ENCODE measurements at places on chromosomes 6 and 20.

- no peak for DNase-seq
Observed at GRCh38 chr6:167735951-167736288, 90.8 kb upstream of the AFDN start.

DNA sequence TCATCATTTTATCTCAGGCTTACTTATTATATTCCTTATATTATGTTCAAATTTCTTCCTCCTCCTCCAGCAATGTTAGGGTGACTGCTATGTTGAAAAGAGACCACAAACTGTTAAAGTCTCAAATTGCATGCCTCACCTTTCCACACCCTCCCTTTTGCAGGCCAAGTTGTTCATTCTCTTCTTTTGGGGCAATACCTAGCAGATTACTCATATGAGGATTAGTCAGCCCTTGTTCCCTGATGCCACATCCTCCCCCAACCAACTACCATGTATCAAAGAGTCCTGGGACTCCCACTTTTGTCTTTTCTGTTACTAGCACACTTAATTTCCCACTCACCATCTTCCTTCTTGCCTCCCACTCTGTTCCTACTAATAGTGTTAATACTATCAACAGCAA lies 434.7 kb downstream of the BCKDHB start:
- DNase-seq: no peak

GRCh38 chr6:167937948-167938911 lies 59.2 kb upstream of the KIF25 start:
- DNase-seq: no peak

DNA sequence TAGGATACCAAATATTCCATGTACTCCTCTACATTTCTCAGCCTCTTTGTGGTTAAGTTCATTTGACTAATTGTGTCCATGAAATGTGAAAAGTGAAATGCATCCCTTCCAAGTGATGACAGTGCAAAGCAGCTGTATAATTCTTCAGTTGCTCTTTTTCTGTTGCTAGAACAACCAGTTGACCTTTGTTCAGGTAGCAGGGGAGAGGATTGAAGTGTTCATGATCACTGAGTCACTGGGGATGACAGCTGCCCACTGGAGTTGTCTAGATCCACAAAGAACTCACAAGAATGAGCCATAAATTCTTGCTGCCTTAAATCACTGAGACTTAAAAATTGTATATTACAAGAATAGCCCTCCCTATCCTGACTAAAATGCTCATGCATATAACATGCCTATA lies 254.6 kb downstream of the EPHA7 start:
- DNase-seq: no peak

GRCh38 chr6:143339223-143339622 lies 111.3 kb downstream of the ADAT2 start:
- no peak for DNase-seq

DNA sequence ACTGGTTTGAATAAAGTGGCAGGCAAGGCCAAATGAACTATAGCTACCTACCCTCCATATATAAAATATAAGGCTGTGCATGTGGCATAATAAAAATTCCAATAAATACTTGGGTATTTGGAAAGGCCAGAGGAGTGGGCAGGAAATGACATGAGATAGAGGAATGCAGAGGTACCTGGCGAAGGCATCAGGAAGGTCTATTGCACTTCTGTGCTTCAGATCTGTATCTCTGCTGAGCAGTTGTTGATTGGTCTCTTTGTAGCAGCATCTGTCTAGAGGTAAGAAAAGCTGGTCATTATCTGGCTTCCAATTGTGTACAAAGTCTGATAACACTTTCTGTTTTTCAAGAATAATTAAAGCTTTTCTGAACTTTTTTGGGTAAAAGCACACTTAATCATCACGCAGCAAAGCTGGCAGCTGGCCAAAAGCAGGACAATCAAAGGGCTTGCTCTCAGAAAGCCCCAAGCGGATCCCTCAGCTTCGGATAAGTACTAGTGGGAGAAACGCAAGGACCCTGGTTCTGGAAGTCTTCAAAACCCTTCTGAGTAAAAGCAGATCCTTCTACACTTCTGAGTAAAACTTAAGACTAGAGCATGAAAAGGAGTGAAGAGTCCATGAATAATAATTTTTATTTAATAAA lies 120.1 kb upstream of the TCF21 start:
- no peak for DNase-seq

- no peak for DNase-seq
Observed at GRCh38 chr6:143539734-143540133, 28.2 kb upstream of the FUCA2 start.

- DNase-seq: no peak
Observed at GRCh38 chr6:31920811-31921210, 6.7 kb upstream of the C2 start.

GRCh38 chr20:16005915-16006493 lies 567.2 kb downstream of the KIF16B start:
- no peak for DNase-seq

GRCh38 chr6:18329776-18330175 lies 57.4 kb upstream of the RNF144B start:
- no peak for DNase-seq

DNA sequence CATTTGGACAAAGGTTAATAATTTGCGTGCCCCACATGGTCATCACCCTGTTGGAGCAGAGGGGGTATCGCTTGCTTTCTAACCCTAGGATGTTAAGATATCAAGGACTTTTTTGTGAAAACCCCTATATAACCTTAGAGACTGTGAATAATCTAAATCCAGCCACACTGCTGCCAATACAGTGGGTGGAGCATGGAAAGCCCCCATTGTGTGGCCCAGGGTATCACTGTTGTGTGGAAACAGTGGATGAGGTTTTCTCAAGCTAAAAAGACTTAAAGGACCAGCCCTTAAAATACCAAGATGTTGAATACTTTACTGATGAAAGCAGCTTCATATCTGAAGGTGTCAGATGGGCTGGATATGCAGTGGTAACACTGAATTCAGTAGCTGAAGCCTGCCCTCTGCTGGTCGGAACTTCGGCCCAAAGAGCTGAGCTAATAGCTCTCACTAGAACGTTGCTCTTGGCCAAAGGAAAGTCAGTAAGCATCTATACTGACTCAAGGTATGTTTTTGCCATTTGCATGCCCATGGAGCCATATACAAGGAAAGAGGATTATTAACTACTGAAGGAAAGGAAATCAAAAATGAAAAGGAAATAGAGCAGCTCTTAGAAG lies 695.2 kb downstream of the PHF3 start:
- DNase-seq: peak; percentile 48

- no peak for DNase-seq
Observed at GRCh38 chr6:56756219-56756789, 113.6 kb upstream of the DST start.

DNA sequence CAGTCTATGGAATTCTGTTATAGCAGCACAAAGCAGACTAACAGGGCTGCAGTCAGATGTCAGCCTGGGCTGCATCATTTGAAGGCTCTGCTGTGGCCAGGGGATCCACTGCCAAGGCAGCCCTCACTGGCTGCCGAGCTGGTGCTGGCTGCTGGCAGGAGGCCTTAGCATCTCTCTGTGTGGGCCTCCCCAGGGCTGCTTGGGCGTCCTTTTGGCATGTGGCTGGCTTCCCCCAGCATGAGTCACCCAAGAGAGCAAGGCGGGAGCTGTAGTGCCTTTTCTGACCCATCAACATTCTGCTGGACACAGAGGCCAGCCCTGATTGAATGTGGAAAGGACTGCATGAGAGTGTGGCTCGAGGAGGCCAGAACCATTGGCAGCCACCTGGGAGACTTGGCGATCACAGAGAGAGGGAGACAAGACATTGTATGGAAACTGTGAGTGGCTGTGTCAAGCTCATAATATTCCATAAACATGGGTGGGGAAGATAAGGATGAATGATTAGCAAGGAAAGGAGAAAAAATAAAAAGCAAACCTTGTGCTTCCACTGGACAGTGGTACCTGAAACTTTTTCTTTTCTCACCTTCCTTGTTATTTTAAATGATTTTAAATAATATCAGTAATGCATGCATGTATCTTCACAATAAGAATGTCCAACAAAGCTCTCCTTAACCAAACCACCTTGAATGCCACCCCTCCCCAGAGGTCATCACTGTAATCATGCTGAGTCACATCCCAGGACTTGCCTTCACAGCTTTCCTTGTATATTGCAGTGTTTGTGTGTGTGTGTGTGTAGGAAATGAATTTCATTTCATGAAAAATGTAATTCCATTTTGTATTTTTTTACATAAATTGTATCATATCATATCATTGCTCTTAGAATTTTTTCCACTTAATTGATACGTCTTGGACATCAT lies 55.0 kb upstream of the VSX1 start:
- no peak for DNase-seq

- no peak for DNase-seq
Observed at GRCh38 chr6:152669895-152670294, 27.8 kb upstream of the MYCT1 start.

DNA sequence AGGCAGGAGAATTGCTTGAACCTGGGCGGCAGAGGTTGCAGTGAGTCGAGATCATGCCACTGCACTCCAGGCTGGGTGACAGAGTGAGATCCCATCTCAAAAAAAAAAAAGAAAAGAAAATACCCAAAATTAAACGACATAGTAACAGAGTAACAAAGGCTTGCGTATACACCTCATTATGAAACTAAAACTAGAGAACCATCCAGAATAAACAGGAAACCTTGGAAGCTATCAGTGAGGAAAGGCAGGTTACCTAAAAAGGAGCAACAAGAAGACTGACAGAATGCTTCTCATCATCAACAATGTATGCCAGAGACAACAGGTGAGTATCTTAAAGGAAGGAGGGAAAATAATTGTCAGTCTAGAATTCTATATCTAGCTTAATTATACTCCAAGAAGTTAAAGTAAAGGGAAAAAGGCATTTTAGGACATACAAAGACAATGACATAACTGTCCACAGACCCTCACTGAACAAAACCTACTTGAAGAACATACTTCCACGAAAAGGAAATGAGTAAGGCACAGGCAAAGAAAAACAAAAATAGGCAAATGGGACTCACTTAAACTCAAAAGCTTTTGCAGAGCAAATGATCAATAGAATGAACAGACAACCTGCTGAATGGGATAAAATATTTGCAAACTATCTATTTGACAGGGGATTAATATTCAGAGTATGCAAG lies 64.1 kb upstream of the NT5E start:
- DNase-seq: no peak

- DNase-seq: no peak
Observed at GRCh38 chr20:23358923-23359593, 2.9 kb upstream of the GZF1 start.

GRCh38 chr6:16706911-16707783 lies 54.1 kb downstream of the ATXN1 start:
- DNase-seq: no peak

DNA sequence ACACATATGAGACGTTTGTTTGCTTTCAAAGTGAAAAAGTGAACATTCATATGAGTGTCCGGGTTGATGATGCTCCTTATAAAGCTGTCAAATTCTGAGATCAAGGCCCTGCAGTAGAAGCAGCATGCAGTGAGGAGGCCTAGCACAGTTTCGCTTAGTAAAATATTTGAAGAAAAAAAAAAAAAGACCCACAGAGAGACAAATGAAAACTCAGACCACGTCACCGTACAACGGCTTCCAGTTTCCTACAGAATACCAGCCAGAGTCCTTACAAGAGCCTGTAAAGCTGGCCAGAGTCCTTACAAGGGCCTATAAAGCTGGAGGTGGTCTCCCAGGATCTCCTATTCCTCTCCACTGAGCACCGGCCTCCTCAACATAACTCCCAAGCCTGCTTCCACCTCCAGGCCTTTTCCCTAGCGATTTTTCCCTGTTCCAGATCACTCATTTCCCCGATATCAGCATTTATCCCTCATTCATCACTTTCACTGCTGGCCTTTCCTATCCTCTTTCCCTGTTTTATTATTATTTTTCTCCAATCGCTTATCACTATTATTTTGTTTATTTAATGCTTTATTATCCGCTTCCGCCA lies 1.5 kb upstream of the HMGN4 start:
- peak; percentile 86 for DNase-seq

DNA sequence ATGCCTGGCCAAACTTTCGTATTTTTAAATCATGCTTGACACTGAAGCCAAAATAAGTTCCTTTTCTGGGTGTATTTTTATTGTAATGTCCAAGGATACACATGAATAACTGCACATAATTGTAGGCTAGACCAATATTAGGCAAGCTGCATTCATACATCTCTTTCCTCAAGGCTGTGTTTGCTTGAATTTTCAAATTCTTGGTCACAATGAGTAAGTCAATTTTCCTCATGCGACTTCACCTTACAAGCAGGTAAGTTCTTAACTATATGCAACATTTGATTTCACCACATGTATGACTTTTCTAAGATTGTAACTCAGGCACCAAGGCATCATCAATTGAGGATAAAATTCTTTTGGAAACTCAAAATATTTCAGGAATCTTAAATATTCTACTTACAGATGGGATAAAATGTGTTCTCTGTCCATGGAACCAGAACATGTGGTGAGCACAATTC lies 112.4 kb upstream of the ZNF217 start:
- no peak for DNase-seq

DNA sequence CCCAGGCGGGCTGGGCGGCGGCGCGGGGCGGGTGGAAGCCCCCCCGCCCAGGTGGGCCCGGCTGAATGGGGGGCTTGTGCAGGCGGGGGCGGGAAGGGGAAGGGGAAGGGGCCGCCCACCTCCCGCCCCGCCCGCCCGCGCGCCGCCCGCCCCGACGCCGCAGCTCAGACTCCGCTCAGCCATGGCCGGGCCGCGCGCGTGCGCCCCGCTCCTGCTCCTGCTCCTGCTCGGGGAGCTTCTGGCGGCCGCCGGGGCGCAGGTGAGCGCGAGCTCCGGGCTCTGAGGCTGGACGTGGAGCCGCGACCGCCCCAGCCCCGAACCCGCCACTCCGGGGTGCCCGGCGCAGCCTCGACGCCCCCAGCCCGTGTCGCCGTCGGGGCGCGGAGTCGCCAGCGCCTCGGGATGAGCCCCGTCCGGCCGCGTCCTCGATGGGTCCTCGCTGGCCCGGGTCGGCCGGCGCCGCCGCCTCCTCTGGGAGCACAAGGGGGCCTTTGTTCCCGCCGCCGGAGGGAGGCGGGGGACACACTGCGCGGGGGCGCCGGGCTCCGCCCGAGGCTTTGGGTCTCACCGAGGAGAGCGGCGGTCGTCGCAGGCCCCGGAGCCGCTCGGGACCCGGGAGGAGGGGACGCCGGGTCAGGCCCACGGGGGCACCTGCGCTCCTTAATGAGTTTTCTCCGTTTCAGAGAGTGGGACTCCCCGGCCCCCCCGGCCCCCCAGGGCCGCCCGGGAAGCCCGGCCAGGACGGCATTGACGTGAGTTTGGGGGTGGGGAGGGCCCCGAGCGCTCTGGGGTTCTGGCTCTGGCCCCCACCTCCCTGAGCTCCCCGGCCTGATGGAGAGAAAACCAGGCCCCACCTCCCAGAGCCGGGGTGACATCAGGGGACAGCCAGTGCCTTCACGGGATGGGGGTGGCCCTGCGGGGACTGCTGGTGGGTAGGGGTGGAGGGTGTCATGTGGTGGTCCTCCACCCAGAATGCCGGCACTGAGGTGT lies at the start of gene COL9A3:
Gene COL9A3 (plus strand): TSS at position 167 of the 990 bp plus-strand sequence. CDS start 15 bp downstream, at position 182.
- no peak for DNase-seq

DNA sequence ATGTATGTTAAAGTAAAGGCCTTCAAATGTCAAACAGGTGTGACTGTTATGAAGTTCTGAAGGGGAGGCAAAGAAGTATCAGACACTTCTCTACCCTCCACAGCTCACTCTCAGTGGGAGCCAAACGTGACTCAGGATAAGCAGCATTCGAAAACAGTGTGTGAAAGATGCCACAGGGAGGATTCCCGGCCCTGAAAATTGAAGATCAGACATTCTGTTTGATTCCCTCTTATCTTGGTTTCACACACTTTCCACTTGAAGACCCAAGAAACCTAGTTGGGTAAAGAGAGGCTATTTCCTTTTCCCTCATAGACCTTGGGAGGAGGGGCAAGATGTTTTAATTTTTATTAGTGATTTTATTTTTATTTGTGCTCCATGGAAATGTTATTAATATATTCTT lies 164.2 kb upstream of the SUPT3H start:
- no peak for DNase-seq

- DNase-seq: no peak
Observed at GRCh38 chr6:169225131-169225576, 28.5 kb downstream of the THBS2 start.

- no peak for DNase-seq
Observed at GRCh38 chr20:50968289-50968688, 9.7 kb downstream of the MOCS3 start.
